ENCODE measurements at places on chromosomes 16 and 17. TPM values are rescaled to one million over a fixed set of nuclear protein-coding genes. Genes with fewer than 3 reads are reported as not detected.

IRF8 gene
- polyA plus RNA-seq: 69.7 TPM

SOX9 gene
- not detected for polyA plus RNA-seq

NSRP1 gene
- 38.8 TPM for polyA plus RNA-seq

KRTAP2-1 gene
- polyA plus RNA-seq: not detected

PDPR gene
- 17.0 TPM for polyA plus RNA-seq

SLC43A2 gene
- 4.5 TPM for polyA plus RNA-seq

FAM20A gene
- not detected for polyA plus RNA-seq

RAB34 gene
- polyA plus RNA-seq: 5.3 TPM

PRSS33 gene
- 1.1 TPM for polyA plus RNA-seq

SGSM2 gene
- 1.6 TPM for polyA plus RNA-seq

NUPR1 gene
- not detected for polyA plus RNA-seq

C16orf89 gene
- not detected for polyA plus RNA-seq

ZG16 gene
- polyA plus RNA-seq: not detected

SPNS3 gene
- polyA plus RNA-seq: 7.3 TPM

EIF4A3 gene
- polyA plus RNA-seq: 70.7 TPM

GUCY2D gene
- polyA plus RNA-seq: not detected

GFOD2 gene
- polyA plus RNA-seq: 6.2 TPM

GRCh38 chr16:24609417-24609739 lies 70.0 kb downstream of the RBBP6 start:
- DNase-seq: no peak

- no peak for DNase-seq
These were observed 683.5 kb downstream of the MAF start for GRCh38 chr16:78916928-78917545.

GRCh38 chr17:41404024-41404671 lies 6.7 kb upstream of the KRT31 start:
- DNase-seq: no peak

GRCh38 chr16:83799336-83799735 lies 8.4 kb upstream of the HSBP1 start:
- DNase-seq: no peak

DNA sequence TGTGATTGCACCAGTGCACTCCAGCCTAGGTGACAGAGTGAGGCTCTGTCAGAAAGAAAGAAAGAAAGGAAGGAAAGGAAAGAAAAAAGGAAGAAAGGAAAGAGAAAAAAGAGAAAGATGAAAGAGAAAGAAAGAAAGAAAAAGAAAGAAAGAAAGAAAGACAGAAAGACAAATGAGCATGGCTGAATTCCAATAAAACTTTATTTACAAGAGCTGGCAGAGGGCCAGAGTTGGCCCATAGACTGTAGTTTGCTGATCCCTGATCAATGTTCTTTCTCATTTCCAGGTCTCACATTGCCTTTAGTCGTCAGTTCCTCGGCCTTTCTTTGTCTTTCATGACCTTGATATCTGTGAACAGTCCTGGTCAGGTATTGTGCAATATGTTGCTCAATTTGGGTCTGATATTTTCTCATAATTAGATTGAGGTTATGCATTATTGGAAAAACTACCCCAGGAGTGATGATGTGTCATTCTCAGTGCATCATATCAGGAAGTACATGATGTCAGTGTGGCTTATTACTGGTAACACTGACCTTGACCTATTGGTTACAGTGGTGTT lies 68.5 kb upstream of the MED9 start:
- no peak for DNase-seq

- DNase-seq: no peak
These were observed 71.0 kb upstream of the CORO6 start for GRCh38 chr17:29693751-29694150.

- no peak for DNase-seq
These were observed 1431.3 kb upstream of the CDH8 start for GRCh38 chr16:63467513-63467912.

DNA sequence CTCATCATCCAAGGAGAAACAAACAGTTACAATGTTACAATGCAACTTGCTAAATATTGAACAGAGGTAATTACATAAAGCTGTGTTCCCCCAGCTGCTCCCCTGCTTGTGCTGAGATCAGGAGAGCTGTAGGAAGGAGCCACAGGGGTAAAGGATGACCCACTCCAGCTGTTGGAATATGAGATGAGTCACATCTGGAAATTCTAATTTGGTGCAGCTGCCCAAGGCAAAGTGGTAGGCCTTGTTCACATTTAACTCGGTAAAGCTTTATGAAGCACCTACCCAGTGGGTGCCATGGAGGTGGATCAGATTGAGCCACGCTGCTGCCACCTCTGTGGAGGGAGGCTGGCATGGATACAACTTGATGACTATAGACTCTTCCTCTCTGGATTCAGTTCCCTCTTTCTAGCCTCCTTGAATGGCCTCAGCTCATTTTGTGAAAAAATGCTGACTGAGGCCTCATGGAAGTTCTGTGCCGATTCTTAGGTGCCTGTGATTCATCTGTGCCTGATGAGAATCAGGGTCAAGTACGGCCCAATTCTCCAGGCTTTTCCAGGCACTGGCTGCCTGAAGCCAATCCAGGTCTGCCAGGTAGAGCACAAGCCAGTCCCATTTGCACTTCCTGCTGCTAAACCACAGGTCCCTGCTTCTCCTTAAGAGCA lies 7.4 kb downstream of the ZNF689 start:
- DNase-seq: no peak

DNA sequence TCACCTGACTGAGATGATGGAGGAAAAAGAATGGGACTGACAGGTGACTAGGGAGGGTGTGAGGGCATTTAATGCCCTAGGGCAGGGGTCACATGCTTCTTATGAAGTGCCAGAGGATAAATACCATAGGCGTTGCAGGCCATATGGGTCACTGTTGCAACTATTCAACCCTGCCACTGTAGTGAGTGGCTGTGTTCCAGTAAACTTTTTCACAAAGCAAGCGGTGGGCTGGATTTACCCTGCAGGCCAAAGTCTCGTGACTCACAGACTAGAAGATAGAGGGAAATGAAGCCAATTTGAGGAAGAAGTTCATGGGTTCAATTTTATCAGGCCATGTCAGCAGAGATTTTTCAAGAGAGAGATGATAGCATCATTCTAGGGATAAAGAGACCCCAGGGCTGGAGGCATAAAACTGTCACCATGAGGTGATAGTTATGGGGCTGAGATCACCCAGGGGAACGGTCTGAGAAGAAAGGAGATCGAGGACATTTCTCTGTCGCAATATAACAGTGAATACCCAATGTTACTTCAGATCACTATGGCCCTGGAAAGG lies 8.6 kb downstream of the ARHGAP17 start:
- no peak for DNase-seq

- DNase-seq: no peak
These were observed 263.9 kb downstream of the MAF start for GRCh38 chr16:79336437-79337229.

DNA sequence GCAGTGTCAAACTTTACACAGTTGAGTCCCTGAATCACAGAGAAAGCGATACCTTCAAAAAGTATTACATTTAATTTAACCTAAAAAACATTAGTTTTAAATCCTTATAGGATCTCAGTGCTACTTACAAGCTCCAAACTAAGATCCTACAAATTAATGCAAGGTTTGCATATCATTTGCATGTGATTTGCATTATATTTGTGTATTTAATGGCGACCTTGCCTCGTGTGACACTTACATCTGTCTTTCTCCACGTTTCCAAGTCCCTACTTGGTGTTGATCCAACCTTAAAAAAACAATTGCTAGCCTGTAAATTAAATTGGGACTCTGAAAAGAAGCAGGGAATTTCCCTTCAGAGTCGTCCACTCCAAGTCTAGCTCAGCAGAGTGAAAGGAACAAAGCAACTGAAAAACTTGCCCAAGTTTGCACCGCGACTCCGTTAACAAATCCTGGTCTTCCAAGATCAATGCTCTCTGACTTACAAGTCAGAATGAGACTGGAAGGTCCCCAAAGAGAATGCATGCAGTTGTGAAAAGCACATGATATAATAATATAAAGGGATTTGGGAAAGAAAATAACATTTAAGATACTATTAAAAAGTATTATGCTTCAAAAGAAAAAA lies 739 bp upstream of the FAM117A start:
- no peak for DNase-seq

- DNase-seq: no peak
These were observed 53.1 kb upstream of the ATP2A3 start for GRCh38 chr17:4017377-4017776.

GRCh38 chr16:85537331-85537788 lies 75.8 kb upstream of the GSE1 start:
- DNase-seq: no peak

DNA sequence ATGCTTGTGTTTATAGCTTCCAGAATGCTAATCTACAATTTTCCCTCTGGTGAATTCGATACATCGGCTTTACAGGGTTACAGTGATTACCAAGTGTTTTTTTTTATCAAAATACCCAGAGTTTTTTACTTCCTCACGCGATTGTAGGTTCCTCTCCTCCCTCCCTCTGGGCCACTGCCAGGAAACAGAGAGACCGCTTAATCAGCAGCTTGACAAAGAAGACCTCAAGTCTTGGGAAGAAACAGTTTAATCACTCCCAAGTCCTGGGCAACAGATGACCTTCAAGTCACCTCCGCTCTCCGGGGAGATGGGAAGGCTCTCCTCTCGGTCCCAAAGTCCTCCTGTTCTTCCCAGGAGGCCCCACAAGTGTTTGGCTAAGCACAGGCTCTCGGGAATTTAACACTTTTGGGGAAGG lies 23.5 kb downstream of the SMTNL2 start:
- no peak for DNase-seq

DNA sequence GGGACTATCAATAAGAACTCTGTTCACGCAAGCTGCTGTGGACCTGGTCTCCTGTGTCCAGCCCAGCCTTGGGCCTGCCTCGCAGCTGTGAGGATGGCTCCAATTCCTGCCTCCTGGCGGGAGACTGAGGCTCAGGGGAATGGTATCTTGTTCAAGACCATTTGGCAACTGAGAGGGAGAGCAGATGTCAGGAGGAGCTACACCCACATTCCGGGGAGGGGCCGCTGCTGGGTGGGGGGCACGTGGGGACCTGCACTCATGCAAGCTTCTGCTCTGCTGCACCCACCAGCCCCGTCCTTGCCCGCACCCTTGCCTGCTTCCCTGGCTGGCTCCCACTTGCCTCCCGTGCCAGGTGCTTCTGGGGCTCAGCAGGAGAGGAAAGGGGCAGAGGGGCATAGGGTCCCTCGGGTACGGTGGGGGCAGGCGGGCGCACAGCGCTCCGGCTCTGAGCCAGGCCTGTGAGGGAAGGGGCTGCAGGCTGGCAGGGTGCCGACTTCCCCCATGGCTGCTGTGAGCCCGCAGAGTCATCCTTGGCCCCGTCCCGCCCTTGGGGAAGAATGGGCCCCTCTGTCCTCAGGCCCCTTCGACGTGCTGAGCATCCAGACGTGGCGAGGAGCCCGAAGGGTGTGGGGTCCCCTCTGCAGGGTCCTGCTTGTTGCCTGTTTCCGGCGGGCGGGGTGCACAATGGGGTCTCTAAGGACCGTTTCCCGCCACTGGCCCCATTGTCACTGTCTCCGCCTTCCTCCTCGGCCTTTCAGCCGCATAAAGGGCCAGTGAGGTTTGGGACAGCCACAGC lies 2.7 kb downstream of the METRN start:
- no peak for DNase-seq

- DNase-seq: no peak
These were observed 8.5 kb upstream of the RAI1 start for GRCh38 chr17:17672453-17673368.

DNA sequence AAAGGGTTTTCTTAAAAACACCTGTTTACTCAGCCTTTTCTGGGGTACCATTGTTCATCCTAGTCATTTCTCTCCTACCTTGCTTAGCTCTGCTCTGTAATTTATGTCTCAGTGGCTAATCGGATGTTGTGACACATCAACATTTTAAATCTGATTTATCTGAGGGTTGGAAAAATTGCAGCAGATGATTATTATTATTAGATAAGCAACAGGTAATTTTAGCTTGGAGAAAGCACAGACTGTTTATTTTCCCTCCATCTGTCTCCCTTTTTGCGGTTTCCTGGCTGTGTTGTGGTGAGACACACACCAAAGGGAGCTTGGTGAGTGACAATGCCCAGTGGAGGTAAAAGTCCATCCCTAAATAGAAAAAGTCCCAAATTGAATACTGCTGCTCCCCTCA lies 389.9 kb downstream of the UTP18 start:
- no peak for DNase-seq

- no peak for DNase-seq
These were observed 156.2 kb upstream of the TNRC6C start for GRCh38 chr17:77802333-77802615.

DNA sequence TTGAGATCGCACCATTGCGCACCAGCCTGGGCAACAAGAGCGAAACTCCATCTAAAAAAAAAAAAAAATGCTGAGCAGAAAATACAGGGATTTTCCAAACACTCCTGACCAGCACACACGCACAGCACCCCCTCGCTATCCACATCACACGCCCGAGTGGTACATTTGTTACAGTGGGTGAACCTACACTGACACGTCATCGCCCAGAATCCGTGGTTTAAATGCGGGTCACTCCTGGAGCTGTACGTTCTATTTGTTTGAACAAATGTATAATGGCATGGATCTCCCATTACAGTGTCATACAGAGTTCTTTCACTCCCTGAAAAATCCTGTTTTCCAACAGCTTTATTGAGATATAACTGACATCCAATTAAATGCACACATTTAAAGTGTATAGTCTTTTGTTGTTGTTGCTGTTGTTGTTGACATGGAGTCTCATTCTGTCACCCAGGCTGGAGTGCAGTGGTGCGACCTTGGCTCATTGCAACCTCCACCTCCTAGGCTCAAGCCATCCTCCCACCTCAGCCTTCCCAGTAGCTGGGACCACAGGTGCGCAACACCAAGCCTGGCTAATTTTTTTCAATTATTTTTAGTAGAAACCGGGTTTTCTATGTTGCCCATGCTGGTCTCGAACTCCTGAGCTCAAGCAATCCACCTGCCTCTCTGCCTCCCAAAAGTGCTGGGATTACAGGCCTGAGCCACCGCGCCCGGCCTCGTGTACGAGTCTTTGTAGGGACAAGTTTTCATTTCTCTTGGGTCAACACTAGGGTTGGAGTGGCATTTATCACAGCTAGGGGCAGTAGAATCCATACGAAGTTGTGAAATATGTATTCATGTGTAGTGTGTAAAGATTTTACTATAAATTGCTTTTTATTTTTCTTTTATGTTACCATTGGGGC lies 4.4 kb upstream of the CARHSP1 start:
- no peak for DNase-seq
